ENCODE measurements at places on chromosomes 13 and 19. TPM values are rescaled to one million over a fixed set of nuclear protein-coding genes. Genes with fewer than 3 reads are reported as not detected.

The RNF17 gene
- not detected for total RNA-seq

The KLK13 gene
- not detected for total RNA-seq

The CLEC4M gene
- not detected for total RNA-seq

GRCh38 chr13:24894972-24895300, 131.0 kb downstream of the RNF17 start:
- no peak for DNase-seq

The BBC3 gene
- total RNA-seq = 13.2 TPM

The IGFL2 gene
- 3.4 TPM for total RNA-seq

Data from dorsolateral prefrontal cortex (tissue), 122 donors.